ENCODE measurements at places on chromosomes 2 and 18.
A peak's percentile ranks its signal among the peaks of the same experiment; 100 is the strongest.

GRCh38 chr2:181106789-181107627, 126.6 kb downstream of the UBE2E3 start:
- DNase-seq, result peak; percentile 59

GRCh38 chr18:80145196-80145804, 36.2 kb downstream of the ADNP2 start:
- no peak for DNase-seq

DNA sequence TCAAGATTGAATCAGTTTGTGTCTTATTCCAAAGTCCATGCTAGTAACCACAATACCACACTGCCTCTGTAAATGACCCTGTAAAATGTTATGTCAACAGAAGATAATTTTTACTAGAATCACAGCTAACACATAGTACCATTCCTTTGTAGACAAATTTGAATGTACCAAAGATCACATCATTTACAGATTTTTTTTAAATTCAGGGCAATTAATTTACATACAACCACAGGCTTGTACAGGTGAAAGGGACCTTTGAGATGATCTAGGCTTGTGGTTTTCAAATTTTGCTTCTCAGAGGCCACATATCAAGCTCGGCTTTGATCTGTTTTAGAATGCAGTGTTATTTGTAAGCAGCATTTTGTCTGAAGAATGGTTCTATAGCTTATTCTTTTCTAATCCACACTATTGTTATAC, 63.8 kb upstream of the PPM1B start:
- no peak for DNase-seq

GRCh38 chr2:96967436-96967835, 18.9 kb downstream of the FAM178B start:
- no peak for DNase-seq

DNA sequence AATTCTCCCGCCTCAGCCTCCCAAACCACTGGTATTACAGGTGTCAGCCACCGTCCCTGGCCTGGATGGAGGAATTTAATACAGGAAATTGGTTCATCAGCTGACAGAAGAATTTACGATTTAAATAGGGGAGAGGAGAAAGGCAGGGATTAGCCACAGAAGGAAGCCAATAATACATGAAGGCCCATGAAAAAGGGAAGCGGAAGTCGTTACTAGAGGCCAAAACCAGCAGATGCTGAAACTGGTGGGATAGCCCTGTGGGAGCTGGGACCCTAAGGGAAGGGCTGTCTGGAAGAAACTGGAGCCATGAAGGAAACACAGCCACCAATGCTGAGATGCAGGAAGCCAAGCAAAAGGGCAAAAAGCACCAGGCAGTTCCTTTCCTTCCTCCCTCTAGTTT, 163.7 kb upstream of the RMP24 start:
- no peak for DNase-seq

- DNase-seq, result no peak
Measured at GRCh38 chr2:219204425-219205164, 2.0 kb upstream of the ZFAND2B start.
